ENCODE measurements at places on chromosomes 3 and 15.

DNA sequence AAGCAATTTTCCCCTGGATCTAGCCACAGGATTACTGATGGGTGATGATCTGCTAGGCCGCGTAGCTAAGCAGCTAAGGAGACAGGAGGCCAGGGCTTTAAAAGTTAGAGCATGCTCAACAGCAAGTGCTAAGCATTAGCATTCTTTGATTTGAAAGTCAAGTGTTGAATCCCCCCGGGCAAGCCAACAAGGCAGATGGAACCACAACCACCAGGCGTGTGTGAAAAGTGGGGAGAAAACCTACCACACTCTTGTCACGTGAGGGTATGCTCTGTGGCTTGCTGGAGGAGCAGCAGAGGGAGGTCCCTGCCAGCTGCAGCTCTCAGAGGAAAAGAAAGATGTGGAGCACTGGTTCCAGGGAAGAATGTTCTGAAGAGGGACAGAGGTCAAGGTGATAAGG, 20.9 kb downstream of the SLC51A start:
- DNase-seq, result no peak

- DNase-seq, result no peak
These were observed 19.9 kb upstream of the LRRC58 start for GRCh38 chr3:120369037-120369467.

DNA sequence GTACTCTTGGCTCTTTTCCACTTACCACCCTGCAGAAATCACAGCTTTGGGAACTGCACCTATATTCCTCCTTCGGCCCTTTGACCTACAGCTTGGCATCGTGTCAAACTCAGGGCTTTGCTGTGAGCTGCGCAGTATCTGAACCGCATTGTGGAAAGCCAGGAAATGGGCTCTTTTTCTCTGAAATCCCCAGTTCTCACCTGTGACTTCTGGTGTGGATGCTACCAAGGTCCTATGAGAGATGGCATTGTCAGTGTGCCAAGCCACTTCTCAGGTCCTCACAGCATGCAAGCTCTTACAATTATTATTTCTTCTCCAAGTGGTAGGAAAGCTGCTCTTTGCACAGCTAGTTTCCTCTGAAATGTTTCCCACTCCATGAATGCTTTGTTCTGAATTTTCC, 450.6 kb upstream of the TBL1XR1 start:
- no peak for DNase-seq

GRCh38 chr3:15220056-15220455, 14.0 kb downstream of the CAPN7 start:
- no peak for DNase-seq

- no peak for DNase-seq
These were observed 86.6 kb downstream of the FMN1 start for GRCh38 chr15:33107950-33108349.

DNA sequence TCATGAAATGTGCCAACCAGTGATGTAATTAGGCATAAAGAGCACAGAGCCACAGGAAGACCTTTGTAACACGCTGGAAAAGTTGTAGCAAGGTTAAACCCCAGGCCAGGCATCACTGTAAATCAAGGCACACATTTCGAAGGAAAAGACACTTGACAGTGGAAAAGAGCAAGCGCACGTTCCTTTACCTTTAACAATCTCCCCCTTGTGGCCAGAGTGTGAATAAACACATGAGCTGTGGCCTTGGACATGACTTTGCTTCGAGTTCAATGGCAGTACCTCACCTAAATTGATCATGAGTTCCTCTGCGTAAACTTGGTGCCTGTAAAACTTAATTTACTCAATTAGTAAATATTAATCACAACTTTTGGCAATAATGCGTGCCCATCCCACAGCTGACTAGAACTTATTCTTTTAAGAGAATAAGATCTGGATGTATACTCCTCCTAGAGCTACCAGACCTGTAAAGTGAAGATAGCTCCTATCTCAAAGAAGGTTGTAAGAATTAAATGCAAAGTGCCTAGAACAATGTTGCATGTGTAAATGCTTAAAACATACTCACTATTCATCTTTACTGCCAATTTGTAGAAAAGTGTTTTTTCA, 757.0 kb upstream of the NECTIN3 start:
- DNase-seq, result peak; percentile 27

DNA sequence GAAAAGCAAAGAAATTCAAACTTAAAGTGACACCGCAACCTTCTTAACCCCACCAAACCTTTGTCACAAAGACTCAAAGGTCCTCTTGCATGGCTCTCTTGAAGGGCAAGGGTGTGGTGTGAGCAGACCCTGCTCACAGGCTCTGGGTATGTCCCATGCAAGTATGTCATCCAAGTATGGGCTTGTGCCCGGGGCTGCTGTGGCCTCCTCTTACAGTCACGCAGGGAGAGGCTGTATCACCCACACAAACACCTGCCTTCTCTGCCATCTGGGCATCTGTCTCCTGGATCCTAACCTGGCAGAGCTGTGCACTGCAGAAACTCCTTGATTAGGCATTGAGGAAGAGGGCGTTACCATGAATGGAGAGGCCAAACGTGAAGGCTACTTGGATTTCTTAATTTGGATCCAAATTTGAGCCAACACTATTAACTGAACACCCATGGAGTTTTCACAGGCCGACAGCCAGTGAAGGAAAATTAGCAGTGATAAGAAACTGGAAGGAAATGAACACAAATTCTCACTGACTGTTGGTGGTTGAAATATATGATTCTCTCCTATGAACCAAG, 146.6 kb downstream of the DUT start:
- no peak for DNase-seq

GRCh38 chr3:118882353-118882947, 152.2 kb downstream of the IGSF11 start:
- DNase-seq, result no peak

GRCh38 chr3:156396851-156397250, 158.1 kb downstream of the SSR3 start:
- no peak for DNase-seq

DNA sequence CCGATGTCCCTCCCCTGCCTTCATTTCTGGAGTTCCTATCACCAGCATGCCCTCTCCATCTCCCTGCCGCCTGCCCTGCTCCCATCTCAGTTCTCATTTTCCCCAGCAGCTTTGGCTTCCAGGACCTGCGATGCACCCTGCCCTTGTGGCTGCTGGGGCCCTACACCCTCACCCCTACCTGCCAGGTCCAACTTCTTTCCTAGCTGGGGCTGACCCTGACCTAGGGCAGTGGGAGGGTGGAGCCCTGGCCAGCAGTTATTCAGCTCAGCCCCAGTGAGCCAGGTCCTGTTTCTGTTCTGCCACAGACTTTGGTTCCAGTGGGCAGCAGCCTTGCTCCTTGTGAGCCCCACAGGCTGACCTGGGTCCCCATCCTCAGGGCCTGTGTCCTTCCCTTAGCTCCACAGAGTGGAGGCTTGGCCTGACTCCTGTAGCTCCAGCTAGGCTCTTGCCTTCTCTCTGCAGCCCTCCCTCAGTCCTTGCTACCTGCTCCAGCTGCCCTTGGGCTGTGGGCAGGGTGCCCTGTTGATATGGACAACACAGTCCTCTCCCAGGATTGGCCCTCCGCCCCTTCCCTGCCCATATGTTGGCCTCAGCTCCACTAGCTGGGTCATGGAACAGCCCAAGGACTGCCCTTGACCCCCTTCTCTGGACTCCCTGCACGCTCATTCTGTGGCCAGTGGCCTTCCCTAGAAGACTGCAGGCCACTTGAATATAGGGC, 34.7 kb upstream of the PDE8A start:
- no peak for DNase-seq

GRCh38 chr15:73696641-73697001, 12.4 kb downstream of the CD276 start:
- no peak for DNase-seq

DNA sequence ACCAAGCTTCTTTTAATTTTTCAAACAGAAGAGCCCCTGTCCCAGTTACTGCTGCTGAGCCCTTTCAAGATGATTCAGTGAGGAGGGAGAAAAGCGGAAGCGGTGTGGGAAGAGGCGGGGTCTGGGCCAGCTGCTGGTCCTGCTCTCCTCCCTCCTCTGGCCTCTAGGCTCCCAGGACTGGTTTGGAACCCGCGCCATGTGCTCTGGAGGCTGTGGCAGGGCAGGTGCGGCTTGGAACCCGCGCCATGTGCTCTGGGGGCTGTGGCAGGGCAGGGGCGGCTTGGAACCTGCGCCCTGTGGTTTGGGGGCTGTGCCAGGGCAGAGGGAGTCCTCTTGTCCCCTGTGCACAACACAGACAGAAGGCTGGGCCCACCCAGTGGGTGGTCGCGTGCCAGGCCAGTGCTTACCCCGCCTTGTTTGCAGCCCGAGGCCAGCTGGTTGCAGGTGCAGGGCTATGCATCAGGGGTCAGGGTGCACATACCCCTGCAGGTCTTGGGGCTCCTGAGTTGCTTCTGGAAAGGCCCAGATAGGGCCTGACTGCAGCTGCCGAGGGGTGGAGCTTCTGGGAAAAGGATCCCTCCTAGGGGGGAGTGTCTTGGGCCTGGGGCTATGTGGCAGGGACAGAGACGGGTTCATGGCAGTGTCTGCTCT, 12.2 kb downstream of the ALG1L2 start:
- DNase-seq, result no peak

DNA sequence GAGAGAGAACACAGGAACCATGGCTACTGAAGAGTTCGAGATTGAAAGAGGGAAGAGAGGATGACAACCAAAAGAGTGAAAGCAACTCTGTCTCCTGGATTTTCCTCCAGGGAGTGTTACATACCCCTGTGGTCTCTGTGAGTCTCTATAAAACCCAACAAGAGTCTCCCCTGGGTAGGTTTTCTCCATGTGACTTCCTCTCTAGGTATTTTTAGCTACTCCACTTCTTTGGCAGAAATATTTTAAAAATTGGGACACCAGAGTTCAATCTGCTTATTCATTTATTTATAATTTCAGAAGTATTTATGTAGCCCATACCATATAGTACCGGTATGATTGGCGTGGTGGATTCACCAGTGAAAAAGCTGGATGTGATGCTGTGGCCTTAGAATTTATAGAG, 671.7 kb upstream of the NR2F2 start:
- DNase-seq, result no peak

- DNase-seq, result no peak
These were observed 11.1 kb downstream of the SLC6A6 start for GRCh38 chr3:14413381-14414071.

- no peak for DNase-seq
These were observed 4.4 kb upstream of the SCN5A start for GRCh38 chr3:38653685-38654537.

GRCh38 chr3:50150863-50151686, 4.0 kb upstream of the SEMA3F start:
- DNase-seq, result peak; percentile 87

- no peak for DNase-seq
These were observed 13.7 kb downstream of the TAGLN3 start for GRCh38 chr3:112012205-112012992.

- no peak for DNase-seq
These were observed 4.6 kb downstream of the GLCE start for GRCh38 chr15:69164807-69165636.

- DNase-seq, result no peak
These were observed 37.0 kb downstream of the FOXL2 start for GRCh38 chr3:138909904-138910303.

- no peak for DNase-seq
These were observed 655 bp upstream of the TMOD3 start for GRCh38 chr15:51828621-51829375.

GRCh38 chr3:52521881-52522650, 11.6 kb downstream of the NT5DC2 start:
- DNase-seq, result peak; percentile 25

DNA sequence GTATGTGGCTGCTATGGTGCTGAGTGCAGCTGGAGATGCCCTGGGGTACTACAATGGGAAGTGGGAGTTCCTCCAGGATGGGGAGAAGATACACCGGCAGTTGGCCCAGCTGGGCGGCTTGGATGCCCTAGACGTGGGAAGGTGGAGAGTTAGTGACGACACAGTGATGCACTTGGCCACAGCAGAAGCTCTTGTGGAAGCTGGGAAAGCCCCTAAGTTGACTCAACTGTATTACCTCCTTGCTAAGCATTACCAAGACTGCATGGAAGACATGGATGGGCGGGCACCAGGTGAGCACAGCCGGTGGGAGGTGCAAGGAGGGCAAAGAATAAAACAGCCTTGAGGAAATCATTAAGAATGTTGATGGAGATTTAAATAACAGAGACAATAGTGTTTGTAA, 2.9 kb downstream of the ADPRH start:
- DNase-seq, result no peak

GRCh38 chr3:100209948-100210771, 50.6 kb upstream of the TBC1D23 start:
- no peak for DNase-seq

DNA sequence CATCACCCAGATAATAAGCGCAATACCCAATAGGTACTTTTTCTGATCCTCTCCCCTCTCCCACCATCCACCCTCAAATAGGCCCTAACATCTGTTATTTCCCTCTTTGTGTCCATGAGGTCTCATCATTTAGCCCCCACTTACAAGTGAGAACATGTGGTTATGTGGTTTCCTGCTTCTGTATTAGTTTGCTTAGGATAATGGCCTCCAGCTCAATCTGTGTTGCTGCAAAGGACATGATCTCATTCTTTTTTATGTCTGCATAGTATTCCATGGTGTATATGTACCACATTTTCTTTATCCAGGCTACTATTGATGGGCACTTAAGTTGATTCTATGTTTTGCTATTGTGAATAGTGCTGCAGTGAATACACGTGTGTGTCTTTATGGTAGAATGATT, 165.4 kb downstream of the MBNL1 start:
- DNase-seq, result no peak

DNA sequence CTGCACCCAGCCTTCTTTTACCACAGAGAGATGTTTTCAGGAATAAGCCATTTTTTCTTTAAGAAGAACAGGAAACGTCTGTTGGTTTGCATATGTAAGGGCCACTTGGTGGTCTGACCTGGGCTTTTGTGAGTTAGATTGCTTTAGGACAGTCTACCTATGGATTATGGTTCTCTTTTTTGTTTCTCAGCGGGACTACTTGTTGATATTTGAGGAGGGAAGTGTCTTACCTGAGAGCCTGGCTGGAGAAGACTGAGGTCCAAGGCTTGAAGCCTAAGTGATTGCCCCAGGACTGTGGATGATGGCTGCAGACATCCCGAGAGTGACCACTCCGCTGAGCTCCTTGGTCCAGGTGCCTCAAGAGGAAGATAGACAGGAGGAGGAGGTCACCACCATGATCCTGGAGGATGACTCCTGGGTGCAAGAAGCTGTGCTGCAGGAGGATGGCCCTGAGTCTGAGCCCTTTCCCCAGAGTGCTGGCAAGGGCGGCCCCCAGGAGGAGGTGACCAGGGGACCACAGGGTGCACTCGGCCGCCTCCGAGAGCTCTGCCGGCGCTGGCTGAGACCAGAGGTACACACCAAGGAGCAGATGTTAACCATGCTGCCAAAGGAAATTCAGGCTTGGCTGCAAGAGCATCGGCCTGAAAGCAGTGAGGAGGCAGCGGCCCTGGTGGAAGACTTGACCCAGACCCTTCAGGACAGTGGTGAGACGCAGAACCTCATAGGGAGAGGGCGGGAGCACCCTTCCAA, 3.0 kb downstream of the ZSCAN2 start:
- DNase-seq, result no peak

DNA sequence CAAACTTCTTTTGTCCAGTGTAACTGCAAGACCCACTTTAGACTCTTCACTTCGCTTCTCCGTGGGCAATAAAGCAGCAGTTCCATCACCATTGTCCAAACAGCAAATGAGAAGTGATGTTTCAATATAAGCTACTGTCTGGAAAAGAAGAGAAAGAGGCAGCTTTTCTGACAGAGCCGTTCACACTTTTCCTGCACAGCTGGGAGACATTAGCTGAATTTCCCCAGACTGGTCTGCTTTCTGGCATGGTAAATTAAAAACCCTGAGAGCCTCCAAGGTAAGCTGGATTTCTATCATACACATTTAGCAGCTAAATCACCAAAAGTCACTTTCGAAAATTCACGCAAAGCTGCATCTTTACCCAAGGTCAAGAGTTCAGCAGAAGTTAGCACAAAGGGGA, 108.5 kb upstream of the CMC1 start:
- no peak for DNase-seq

GRCh38 chr3:117540597-117540996, 831.0 kb downstream of the TUSC7 start:
- no peak for DNase-seq

All from left hindlimb (tissue), 1 donor.